ENCODE measurements at places on chromosomes 7 and 10. TPM values are rescaled to one million over a fixed set of nuclear protein-coding genes. Genes with fewer than 3 reads are reported as not detected.

- DNase-seq = no peak
These were observed 155.2 kb downstream of the CUX1 start for GRCh38 chr7:101972627-101973026.

DNA sequence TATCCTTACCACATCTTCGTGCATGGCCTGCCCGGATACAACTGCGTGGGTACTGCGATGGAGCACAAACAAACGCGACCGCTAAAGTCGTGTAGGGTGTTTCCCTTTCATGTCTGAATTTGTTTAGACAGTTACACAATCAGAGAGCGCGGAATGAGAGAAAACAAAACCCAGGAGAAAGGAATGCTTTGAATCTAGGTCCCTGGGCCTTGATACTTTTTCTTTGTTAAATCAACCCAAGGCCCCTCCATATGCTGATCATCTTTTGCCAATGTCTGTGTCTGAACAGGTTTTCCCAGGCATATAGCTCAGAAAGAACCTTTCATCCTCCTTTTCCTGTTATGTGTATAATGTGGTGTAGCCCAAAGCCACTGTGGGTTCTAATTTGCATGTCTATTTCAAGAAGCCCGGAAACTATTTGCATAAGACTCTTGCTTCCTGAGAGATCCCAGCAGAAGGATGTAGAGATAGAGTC is 145.8 kb downstream of the FRMD4A start:
- DNase-seq = no peak

The PPP1R3C gene
- 8.7 TPM for polyA plus RNA-seq

DNA sequence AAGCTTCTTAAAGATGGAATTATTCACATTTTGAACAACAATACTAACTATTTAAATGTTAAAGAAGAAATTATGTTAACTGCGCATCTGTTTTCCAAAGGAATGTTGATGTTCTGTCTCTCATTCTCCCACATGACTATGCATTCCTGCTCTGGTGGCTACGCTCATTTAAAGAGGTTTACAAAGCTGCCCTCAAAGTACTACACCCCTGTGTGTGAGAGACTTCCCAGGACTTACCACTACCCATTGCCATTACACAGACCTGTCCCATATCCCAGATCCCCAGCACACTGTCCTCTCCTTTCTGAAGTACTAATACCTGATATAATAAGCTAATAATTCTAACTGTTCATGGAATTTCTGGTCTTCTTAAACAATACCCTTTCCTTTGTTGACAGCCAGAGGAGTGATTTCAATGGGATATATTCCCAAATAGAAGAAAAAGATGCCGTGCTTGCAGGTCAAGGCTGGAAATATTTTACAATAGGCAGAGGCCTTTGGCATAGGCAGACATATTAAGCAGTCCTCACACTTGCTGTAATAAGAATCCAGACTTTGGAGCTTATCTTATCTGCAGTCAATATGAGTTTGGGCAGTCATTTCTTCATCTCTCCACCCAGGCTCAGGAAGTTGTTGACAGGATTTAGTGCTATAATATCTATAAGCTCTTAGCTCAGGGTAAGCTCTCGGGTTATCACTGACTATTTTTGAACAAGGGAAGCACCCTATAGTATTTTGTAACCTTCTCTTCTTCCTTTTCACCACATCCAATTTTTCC is 12.2 kb downstream of the LIPF start:
- no peak for DNase-seq

The CISD1 gene
- 99.0 TPM for polyA plus RNA-seq

The FMC1 gene
- 73.5 TPM for polyA plus RNA-seq

- DNase-seq = no peak
These were observed 161.6 kb downstream of the BICC1 start for GRCh38 chr10:58674251-58674650.
